A172 (cell line): ENCODE measurements at places on chromosomes 2 and 18.
A peak's percentile ranks its signal among the peaks of the same experiment; 100 is the strongest.

DNA sequence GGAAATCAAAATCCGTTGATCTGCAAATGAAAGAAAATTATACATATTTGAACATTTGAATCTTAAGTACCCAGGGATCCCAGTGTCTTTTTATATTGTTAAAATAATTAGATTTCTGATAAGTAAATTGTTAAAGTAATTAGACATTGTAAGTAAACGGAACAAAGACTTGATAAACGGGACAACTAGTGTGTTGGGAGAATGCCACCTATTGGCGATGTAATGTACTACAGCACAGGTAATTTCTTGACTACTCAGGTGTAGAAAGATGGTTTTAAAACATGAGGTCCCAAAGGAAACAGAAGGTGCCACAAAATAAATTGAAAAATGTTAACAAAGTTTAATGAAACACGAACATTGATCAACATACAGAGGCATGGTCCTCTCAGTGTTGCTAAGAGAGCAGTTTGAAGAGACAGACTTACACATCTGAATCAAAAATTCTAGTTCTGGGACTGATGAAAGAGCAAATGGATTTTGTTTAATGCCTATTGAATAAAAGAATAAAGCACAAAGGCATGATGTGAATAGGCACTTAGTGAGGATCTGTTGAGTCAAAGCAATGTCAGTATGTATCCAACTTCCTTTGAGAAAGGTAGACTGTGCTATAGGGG lies 103.4 kb upstream of the RASGRP3 start:
- DNase-seq, result peak; percentile 52

GRCh38 chr2:239025096-239025801 lies 177.4 kb downstream of the TWIST2 start:
- DNase-seq, result peak; percentile 86

GRCh38 chr18:35933982-35934381 lies 38.5 kb upstream of the RMP24 start:
- DNase-seq, result peak; percentile 89

- no peak for DNase-seq
Measured at GRCh38 chr18:21682371-21683051, 22.1 kb downstream of the ABHD3 start.

DNA sequence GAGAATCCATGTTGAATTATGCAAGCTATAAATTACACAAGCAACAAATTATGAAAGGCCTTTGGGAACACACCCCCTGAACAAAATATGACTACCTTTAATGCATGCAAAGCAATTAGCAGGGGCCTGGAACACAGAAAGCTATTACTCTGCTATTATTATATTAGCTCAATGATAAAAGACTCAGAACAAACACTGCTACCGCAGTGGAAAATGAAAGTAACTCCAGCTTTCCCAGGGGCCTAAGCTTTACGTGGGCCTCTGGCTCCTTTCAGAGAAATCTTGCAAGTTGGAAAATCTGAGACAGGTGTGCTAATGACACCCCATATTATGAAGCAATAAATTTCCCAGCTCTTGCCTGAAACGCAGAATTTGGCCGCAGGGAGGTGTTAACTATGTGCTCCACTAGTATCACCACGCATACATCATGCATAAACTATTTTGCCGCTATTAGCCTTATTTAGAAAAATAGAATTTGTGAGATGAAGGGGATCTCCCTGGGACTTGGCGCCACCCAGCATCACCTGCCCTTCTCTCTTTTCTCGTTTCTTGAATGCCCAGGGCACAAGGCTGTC lies 321.6 kb upstream of the LYPD1 start:
- no peak for DNase-seq
